ENCODE measurements at places on chromosomes 6 and 20.
A peak's percentile ranks its signal among the peaks of the same experiment; 100 is the strongest.

DNA sequence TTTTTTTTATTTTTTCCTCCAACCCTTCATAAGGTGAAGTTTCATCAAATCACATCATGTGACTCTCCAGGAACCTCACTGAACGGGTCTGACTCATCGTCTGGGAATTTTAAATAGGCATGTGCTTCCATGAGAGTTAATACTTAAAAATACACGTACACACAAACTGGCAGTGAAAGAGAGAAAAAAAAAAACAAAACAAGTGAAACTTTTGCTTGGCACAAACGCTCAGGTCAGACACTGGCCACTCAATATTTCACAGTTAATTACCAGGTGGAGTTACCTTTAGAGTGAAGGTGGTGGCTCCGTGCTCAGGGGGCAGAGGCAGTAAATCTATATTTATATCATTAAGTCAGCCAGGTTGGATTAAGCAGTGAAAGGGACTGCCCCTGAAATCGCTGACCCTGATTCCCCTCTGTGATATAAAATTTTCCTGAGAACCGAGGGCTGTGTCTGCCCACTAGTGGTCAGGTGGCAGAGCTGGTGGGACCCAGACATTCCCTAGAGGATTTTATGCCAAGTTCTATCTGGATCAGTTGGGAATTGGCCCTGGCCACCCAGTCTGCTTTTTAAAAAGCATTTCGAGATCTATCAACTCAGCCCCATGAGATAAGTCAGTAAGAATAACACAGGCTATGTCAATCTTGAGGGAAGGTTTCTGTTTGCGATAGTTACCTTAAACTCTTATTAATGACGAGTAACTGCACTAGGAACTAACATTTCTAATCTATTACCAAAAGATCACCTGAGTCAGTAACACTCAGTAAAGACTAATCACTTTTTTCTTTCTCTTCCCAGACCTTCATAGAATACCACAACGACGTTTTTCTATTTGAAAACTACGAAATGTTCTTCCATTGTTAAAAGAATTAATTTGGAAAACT is 259.1 kb downstream of the HDGFL1 start:
- no peak for DNase-seq

DNA sequence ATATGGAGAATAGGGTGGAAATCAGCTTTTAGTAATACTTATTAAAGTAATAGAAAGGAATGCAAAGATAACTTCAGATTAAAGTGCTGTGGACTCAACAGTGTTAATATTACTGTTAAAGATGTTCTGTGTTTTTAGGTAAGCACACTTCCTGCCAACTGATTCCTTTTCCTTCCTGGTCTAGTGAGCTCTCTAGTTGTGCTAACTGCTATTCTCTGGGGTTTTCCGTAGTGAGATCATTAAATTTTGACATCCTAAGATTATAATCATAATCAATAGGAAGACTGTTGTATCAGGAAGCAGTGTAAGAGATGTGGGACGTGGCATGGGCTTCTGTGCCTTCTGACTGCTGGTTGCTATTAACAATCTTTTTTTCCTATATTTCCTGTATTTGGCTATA is 1.2 kb upstream of the TMEM217 start:
- DNase-seq: peak; percentile 26

DNA sequence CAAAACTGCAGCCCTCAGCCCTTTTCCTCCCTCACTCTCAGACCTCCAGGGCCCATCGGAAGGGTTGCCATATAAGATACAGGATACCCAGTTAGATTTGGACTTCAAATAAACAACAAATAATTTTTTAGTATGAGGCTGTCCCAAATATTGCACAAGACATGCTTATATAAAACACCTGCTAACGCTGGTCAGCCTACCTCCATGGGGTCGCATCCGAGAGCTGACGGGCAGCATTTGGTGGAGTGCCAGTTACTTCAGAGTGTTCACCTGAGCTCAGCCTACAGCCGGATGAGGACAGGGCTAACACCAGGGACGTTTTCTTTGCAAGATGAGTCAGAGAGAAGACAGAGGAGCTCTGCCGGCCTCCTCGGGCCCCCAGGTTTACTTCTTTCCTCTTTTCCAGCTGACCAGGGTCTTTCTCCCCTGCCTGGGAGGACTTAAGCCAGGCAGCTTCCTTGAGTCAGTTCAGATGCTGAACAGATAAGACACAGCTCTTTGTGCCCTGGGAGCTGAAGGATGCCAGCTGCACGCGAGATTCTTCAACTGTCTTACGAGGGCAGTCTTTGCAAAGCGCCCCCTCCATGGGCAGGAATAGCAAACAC is 141.2 kb upstream of the KCNG1 start:
- DNase-seq: no peak

DNA sequence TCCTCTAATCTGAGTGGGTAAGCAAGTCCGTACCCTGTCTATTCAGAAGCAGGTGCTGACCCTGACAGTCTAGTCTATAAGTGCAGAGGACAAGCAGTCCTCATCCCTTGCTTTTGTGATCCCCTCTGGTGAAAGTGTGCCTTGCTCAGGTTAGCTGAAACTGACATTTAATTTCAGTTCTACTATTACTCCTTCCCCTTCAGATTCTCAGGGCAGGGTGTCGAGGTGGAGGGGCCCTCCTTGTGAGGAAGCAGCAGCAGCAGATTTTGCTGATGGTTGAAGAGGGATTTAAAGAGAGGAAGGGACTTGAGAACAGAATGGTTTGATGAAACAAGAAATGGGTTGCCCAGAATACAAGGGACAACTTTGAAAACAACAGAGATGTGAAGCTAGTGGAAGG is 309.3 kb downstream of the CLIC5 start:
- DNase-seq: no peak

GRCh38 chr6:121932076-121932991 is 467.1 kb upstream of the HSF2 start:
- no peak for DNase-seq

DNA sequence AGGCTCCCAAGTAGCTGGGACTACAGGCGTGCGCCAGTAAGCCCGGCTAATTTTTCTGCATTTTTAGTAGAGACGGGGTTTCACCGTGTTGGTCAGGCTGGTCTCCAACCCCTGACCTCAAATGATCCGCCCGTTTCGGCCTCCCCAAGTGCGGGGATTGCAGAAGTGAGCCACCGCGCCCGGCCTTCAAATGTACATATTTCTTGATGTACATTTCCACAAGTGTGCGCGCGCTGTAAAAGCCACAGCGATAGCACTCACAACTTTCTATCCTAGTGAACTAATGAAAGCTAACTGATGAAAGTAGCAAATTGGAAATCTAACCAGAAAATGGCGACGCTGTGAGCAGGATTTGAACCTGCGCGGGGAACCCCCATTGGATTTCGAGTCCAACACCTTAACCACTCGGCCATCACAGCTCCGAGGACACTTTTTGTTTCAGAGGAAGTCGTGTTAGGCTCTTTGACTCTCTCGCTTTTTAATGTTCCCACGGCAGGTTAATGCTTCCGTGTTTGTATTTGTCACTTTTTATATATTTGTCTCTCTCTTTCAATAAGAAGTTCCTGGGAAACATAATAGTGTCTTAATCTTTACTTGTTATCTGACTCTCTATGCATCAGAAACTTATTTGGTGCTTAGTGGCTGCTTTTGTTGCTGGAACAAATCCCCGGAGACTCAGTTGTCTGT is 199.4 kb upstream of the ZNF184 start:
- DNase-seq: peak; percentile 48

GRCh38 chr6:1622220-1622850 is 12.6 kb downstream of the FOXC1 start:
- no peak for DNase-seq

Measured in B cell (primary cell).